Cortex of kidney (tissue), 1 donor: ENCODE measurements at places on chromosomes 3 and 15.

DNA sequence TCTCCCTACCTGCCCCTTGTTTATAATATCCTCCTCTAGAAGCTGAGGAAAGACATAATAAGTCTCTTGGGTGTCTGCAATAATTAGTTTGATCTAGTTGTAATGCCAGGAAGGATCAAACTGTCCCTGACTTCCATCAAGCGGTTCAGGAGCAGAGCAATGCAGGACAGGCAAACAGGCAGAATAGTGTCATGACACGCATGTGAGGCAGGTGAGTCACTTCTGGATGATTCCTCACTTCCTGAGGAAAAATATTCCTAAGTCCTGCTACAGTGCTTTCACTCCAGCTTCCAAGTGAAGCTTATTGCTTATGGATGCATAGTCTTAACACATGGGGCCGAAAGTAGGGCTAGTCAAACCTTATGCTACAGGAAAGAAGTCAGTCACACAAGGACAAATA, 85.8 kb downstream of the GREM1 start:
- DNase-seq, result no peak

GRCh38 chr3:185983495-185984141, 45.8 kb upstream of the TRA2B start:
- no peak for DNase-seq

GRCh38 chr3:25527801-25528200, 99.7 kb downstream of the RARB start:
- DNase-seq, result no peak

- no peak for DNase-seq
These were observed 107.5 kb upstream of the GALNT15 start for GRCh38 chr3:16066975-16067374.

- no peak for DNase-seq
These were observed 50.2 kb upstream of the CCR4 start for GRCh38 chr3:32901005-32901932.

- no peak for DNase-seq
These were observed 6.1 kb downstream of the IL17RD start for GRCh38 chr3:57158813-57159738.

DNA sequence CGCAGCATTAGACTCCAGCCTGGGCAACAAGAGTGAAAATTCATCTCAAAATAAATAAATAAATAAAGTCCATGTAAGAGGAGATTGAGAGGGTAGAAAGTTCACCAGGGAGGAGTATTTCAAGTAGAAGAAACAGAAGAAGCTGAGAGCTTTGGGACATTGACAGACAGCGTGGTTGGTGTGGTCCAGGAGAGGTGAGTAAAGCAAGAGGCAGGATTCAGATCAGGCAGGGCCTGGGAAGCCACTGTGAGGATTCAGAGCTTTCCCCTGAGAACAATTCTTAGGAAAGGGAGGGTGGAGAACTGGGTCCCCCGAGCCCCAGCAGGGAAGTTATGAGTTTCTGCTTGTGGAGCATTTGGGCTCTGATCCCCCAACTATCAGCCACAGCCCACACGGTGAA, 54.2 kb upstream of the AMOTL2 start:
- no peak for DNase-seq

- no peak for DNase-seq
These were observed 58.0 kb upstream of the ZNF148 start for GRCh38 chr3:125433091-125433534.

GRCh38 chr15:23869396-23869795, 182.3 kb upstream of the NDN start:
- no peak for DNase-seq

- DNase-seq, result no peak
These were observed 121.0 kb downstream of the TFDP2 start for GRCh38 chr3:142028243-142028777.

DNA sequence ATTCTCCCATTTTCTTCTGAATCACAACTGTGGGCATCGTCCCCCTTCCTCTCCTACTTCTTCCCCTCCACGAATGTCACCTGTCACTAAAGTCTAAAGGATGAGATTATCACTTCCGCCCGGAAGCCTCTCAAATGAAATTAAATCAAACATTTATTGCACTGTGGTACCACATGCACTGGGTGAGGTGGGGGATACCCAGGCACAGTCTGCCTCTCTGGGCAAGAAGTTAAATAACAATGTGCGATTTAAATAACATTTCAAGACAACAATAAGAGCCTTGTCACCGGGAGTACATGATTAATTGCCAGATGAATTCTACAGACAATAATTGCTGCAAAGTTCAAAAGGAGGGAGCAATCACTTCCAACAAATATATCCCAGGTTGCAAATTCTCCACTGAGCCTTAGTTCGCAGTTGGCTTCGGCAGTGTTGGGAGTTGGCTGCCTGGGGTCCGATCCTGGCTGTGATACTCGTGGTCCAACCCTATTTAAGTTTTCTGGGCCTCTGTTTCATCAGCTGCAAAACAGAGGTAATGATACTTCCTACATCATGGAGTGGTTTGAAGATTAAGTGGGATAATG, 77.7 kb downstream of the FOXP1 start:
- no peak for DNase-seq

DNA sequence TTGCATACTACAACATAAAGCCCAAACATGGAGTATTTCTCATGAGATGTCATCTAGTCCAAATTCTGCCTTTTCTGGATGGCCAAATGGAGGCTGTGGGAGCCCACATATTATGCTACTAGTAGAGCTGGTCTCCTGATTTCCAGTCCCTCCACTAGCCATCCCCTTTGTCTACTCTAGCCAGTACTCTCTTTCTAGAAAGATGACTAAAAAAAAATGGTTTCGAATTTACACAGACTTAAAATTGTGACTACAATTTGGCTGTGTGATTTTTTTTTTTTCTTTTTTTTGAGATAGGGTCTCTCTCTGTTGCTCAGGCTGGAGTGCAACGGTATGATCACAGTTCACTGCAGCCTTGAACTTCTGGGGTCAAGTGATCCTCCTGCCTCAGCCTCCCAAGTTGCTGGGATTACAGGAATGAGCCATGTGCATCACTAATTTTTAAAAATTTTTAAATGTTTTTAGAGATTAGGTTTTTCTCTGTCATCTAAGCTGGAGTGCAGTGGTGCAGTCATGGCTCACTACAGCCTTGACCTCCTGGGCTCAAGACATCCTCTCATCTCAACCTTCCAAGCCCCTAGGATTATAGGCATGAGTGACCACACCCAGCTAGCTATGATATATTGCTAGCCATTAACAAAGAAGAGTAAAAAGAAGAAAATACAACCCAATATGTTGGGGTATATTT, 273.9 kb downstream of the ADAMTSL3 start:
- DNase-seq, result no peak

DNA sequence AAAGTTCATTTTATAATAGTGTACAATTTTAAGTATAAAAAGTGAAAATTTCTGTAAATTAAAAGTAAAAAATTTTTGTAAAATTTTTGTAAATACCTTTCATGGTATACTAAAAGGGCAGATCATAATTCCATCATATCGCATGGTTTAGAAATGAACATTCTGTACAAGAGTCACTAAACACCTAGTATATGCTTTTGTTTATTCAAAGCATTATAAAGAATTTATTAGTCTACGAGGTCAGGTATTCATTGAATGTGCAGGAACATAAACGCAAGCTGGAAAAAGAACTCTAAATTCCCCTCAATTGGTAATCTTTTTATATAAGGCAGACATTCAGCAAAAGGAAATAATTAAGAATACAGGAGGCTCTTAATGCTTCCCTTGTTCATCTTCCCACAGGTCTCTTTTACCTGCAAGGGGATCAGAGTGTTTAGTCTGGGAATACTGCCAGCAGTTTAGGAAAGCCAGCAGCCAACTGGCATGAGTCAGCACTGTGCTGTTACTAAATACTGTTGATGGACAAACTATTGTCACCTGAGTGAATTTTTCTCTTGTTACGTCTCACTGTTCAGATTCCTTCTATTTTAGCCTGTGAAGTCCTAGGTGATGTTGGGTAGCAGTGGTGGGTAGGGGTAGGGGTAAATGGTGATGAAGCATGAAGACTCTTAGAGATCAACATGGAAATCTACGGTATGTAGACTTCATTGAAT, 70.1 kb downstream of the UQCC5 start:
- no peak for DNase-seq

- DNase-seq, result no peak
These were observed 89.0 kb upstream of the SPRED1 start for GRCh38 chr15:38163658-38164057.

DNA sequence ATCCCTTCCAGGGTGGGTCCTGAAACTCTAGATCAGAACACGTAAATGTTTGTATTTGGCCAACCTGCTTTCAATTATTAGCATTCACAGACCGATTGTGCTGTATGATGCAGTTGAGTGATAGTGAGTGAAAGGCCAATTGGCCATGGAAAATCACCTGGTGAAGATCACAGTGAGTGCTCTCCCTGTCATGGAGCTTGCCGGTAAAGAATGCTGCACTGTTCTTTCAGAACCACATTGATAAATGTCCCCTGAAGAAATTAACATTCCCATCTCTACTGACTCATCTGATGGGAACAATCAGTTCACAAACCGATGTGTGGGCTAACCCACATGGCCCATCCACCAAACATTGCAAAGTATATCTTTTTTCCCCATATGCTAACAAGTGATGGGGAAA, 324.8 kb upstream of the TBL1XR1 start:
- no peak for DNase-seq

DNA sequence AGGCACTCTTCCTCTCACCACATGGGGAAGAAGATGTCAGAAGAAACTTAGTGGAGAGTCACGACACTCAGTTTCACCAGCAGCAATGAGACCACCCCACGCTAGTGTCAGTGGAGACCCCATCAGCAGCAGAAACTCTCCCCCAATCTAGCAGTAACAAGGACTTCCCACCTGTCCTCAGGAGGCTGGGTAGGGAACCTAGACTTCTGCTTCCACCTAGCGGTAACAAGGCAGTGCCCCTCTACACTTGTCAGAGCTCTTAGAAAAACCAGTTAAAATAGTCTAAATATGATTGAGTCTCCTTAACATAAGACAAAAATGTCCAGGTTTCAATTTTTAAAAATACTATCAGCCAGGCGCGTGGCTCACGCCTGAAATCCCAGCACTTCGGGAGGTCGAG, 57.3 kb downstream of the TRAT1 start:
- DNase-seq, result no peak

- no peak for DNase-seq
These were observed 120.2 kb downstream of the LRRC28 start for GRCh38 chr15:99371180-99372103.

DNA sequence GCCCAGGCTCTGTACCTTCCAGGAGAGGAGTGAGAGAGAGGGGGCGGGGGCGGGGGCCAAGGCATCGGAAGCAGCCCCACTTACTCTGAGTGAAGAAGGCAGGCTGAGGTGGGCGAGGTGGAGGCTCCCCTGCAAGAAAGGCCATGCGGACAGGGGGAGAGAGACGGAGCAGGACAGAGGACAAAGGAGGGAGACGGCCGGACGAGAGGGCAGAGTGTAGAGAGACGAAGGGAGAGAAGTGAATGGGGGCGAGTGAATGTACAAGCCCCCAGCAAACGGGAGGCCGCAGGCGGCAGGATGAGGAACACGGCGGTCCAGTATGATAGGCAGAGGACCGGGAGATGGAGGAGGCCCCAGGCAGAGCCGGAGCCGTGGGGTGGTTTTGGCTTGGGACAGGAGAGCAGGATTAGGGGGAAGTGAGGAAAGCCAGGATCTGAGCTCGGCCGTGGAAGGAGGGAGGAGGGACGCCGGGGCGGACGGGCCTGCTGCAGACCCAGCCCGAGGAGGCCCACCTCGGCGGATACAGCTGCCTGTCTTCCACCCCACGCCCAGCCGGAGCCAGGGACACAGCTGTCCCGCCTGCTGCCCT, 38.8 kb downstream of the TNK2 start:
- DNase-seq, result no peak

GRCh38 chr3:155232605-155233004, 60.9 kb downstream of the STRIT1 start:
- no peak for DNase-seq

GRCh38 chr3:39149059-39149455, 4.3 kb downstream of the CSRNP1 start:
- no peak for DNase-seq

- DNase-seq, result no peak
These were observed 19.2 kb downstream of the ZIC1 start for GRCh38 chr3:147428326-147428725.

DNA sequence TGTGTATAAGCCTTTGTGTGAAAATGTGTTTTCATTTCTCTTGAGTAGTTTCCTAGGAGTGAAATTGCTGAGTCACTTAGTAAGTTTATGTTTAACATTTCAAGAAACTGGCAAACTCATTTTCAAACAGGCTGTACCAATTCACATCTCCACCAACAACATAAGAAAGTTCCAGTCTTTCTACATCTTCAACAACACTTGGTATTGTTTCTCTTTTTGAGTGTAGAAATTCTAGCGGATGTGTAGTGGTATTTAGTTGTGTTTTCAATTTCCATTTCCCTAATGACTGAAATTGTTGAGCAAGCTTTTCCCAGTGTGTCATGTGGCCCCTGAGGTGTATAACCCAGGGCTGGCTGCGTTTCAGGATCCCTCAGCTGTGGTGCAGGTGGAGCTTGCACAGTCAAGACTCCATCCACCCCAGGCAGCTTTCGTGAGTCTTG, 258.5 kb downstream of the PDCD6IP start:
- DNase-seq, result no peak

- no peak for DNase-seq
These were observed 122.5 kb downstream of the TBC1D5 start for GRCh38 chr3:17619968-17620367.
